Dorsolateral prefrontal cortex (tissue), 122 donors: ENCODE measurements at places on chromosomes 13 and 19.

DNA sequence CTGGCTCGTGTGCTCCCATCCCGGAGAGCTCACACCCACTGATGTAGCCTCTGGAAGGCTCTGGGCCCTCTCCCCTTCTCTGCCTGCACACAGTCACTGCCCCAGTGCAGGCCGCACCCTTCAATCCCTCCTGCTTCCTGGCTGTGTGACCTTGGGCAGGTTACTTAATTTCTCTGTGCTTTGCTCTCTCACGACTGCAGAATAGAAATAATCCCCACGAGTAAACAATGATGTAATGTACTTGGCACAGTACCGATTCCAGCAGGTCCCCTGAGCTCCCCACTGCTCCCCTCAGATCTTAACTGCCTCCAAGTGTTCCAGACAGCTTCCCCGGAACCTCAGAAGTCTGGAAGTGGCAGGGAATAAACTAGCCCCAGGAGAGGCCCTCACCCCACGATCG is 16.1 kb downstream of the LIG1 start:
- no peak for DNase-seq

GRCh38 chr13:105177265-105177900 is 1358.1 kb downstream of the EFNB2 start:
- DNase-seq: no peak

- no peak for DNase-seq
Observed at GRCh38 chr19:50994129-50994528, 7.3 kb downstream of the KLK8 start.

GRCh38 chr19:10226376-10227025 is 4.6 kb downstream of the S1PR2 start:
- DNase-seq: no peak

GRCh38 chr13:36973621-36974295 is 25.4 kb downstream of the ALG5 start:
- DNase-seq: no peak

DNA sequence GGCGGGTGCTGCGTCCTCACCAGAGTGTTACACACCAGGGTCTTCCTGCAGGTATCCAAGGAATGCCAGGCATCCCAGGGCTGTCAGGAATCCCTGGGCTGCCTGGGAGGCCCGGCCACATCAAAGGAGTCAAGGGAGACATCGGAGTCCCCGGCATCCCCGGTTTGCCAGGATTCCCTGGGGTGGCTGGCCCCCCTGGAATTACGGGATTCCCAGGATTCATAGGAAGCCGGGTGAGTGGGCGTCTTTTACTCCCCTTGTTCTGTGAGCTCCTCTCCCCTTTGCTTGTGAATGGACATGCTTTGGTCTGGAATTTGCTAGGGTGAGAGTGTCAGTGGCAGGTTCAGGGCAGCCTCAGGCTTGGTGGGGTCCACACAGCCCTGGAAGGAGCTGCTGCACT is 75.9 kb downstream of the RAB20 start:
- DNase-seq: no peak

GRCh38 chr13:40522282-40522681 is 144.2 kb downstream of the FOXO1 start:
- no peak for DNase-seq
